ENCODE measurements at places on chromosomes 16 and 17. TPM values are rescaled to one million over a fixed set of nuclear protein-coding genes. Genes with fewer than 3 reads are reported as not detected.

Gene MYH1
- not detected for total RNA-seq

Gene KRT36
- total RNA-seq: not detected

Gene C17orf50
- not detected for total RNA-seq

Gene SOCS3
- 71.9 TPM for total RNA-seq

Gene ITFG1
- total RNA-seq: 57.5 TPM

Gene STH
- total RNA-seq: not detected

Gene MLLT6
- total RNA-seq: 8.6 TPM

Gene ZCCHC14
- 10.7 TPM for total RNA-seq

Gene CALB2
- total RNA-seq: 50.4 TPM

Gene MSRB1
- 21.3 TPM for total RNA-seq

Gene OR1F1
- total RNA-seq: not detected

Gene ZPBP2
- total RNA-seq: not detected

Gene CDH13
- total RNA-seq: 60.7 TPM

Gene SCRN2
- 39.5 TPM for total RNA-seq

Gene CCL17
- total RNA-seq: not detected

Gene CCDC200
- total RNA-seq: not detected

Gene KRT39
- total RNA-seq: not detected

Gene COTL1
- total RNA-seq: 520 TPM

Gene SOX8
- total RNA-seq: 3.1 TPM

Gene KRTAP17-1
- total RNA-seq: not detected

Gene SPG7
- 131 TPM for total RNA-seq

Gene VTN
- 0.08 TPM for total RNA-seq

Gene CEMP1
- total RNA-seq: not detected

Gene RNF43
- total RNA-seq: 0.08 TPM

Gene NGFR
- total RNA-seq: 2.3 TPM

Gene KRT9
- total RNA-seq: not detected

Gene ATP2A1
- total RNA-seq: 0.53 TPM

Gene HSD11B2
- not detected for total RNA-seq

Gene CLEC3A
- not detected for total RNA-seq

Gene EFCAB13
- 1.8 TPM for total RNA-seq

Gene GPRC5B
- total RNA-seq: 5.8 TPM

Gene ADAD2
- not detected for total RNA-seq

Gene SLFN12
- total RNA-seq: 56.1 TPM

Gene LGALS9B
- total RNA-seq: not detected

Gene KRTAP3-1
- not detected for total RNA-seq

Gene RGS11
- total RNA-seq: not detected

Gene CRHR1
- not detected for total RNA-seq

Gene TEN1
- total RNA-seq: 31.0 TPM

Gene KCNG4
- total RNA-seq: not detected
